ENCODE measurements at places on chromosomes 4 and X.
A peak's percentile ranks its signal among the peaks of the same experiment; 100 is the strongest.

- DNase-seq = no peak
These were observed 2.2 kb downstream of the BTK start for GRCh38 chrX:101383679-101384205.

DNA sequence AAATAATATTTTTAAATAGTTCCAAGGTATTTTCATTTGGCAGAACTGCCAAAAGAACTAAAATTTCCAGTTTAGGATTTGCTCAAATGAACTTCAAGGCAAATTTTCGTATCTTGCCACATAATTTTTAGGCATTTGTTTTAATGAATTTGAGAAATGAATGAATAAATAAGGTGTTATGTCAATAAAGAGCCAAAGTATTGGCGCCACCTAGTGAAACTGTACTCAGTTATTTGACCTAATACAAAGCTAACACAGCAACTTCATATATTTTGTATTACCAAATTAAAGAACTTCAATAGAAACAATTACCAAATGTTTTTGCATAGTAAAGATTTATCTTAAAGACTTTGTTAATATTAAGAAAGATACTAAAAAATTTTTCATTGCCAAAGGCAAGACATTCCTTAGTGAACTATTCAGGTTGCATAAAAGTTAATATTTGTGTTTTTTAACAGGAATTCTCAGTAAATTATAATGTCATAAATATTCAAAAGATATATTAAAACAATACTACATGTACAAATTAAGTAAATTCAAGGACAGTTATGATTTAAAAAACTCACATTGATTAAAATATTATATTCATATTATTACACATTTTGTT is 50.3 kb downstream of the STPG2 start:
- peak; percentile 28 for DNase-seq

- DNase-seq = no peak
These were observed 104.7 kb upstream of the EGFL6 start for GRCh38 chrX:13464599-13465275.

DNA sequence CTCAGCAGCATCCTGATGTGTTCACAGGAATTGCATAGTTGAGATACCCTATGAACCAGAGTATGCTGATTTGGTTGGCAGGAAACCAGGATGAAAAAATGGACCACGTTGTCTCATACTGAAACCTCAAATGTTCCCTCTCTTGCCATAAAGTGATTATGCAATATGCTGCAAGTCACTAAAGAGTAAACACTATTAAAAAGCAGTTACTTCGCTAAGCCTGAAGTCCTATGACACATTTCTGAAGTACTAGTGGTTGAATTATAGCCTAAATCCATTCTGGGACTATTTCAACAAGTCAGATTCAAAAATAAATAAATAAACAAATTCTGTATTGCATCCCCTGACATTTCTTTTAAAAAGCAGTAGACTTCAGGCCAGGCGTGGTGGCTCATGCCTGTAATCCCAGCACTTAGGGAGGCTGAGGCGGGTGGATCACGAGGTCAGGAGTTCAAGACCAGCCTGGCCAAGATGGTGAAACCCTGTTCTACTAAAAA is 106.0 kb upstream of the NAP1L5 start:
- peak; percentile 98 for DNase-seq

DNA sequence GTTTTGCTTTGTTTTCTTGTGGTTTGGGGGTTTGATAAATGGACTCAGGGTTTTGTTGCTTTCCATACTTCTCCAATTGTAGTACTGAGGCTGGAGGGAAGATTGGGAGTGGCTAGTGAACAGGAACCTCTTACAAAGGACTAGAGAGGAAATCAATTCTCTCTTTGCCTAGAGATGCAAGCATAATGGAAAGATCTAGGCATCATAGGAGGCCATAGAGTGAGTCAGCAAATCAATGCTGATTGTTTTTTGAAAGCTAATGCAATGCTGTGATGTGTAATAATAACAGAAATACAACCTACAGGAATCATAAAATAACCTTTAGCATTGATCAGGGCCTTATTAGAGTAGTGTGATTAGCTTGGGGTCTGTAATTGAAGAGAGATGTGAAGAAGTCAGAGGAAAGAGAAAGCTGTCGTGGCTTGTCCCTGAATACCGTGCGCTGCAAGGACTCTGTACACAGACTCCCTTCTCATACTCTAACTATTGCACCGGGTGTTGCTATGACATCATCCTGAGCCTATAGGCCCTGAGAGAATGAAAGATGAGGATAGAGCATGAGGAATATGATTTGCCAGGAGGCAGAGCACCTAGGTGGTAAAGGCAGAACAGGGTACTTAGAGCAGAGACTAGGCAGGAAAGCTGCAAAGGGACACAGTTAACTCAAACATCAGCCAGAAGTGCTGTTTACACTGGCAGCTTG is 29.3 kb upstream of the GPR101 start:
- no peak for DNase-seq

DNA sequence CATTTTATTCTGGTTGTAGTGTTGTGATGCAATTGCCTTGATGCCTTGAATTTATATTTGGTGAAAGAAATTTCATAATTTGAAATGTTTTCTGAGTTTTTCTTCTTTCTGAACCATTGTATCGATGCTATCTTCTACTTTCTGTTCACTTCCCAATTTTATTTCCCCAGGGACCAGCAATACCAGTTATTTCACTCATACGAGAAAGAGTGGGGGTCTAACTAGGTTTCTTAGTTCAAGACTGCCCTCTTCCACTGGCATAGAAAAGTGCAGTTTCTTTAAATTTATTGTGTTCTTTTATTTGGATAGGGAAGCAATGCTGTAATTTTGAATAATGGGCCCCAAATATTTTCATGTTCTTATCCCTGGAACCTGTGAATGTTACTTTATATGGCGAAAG is 544.0 kb upstream of the ADGRL3 start:
- no peak for DNase-seq

DNA sequence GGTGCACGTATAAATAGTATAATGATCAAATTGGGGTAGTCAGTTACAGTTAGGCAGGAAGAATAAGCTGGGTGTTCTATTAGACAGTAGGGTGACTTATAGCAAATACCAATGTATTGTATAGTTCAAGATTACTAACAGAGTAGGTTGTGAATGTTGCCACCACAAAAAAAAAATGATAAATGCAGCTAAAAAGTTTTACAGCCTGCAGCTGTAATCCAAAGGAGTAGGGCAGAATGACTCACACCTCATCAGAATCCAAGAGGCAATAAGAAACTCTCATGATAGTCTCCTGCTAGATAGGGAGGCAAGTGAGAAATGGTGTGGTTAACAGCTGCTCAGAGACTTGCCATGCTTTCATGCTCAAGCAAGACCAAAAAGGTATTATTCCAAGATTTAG is 19.6 kb upstream of the TCEAL4 start:
- DNase-seq = peak; percentile 70

DNA sequence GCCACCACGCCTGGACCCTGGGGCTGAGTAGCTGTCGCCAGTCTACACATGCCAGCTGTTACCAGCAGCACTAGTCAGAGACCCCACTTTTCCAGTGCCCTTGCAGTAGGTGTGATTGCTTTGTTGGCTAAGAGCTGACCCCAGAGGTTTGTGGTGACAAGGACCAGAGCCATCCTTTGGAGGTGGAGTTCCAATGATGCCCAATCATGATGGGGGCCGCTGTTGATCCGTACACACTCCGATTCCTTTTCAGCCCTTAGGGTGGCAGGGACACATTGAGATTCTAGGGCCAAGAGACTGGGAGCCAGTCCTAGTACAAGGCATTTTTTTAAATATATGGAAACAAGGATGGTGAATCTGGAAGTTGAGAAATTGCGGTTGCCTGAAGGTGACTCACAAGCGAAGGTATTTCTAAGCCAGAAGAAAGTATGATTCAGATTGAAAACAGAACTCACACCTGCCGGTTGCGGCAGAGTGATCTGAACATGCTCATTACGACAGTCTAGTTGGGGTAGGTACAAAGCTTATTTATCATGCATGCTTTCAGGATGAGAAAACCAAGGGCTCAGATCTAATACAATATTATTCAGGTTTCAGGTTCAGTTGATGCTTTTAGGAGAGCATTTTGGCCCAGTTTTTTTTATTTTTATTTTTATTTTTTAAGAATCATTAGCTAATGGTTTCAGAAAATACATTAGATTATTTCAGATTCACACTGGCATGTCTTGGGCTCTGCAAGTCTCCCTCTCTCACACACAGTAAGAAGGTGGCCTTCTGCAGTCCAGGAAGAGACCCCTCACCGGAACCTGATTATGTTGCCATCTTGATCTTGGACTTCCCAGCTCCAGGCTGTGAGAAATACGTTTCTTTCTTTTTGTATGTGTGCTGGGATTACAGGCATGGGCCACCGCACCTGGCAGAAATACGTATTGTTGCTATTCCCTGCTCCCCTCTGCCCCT is 43.4 kb downstream of the SHROOM2 start:
- DNase-seq = peak; percentile 56

- peak; percentile 59 for DNase-seq
These were observed 512 bp upstream of the TMEM131L start for GRCh38 chr4:153465615-153466080.
